ENCODE measurements at places on chromosomes 1 and 21.

GRCh38 chr1:162847839-162848453, 13.0 kb downstream of the CCDC190 start:
- DNase-seq = peak; percentile 86

DNA sequence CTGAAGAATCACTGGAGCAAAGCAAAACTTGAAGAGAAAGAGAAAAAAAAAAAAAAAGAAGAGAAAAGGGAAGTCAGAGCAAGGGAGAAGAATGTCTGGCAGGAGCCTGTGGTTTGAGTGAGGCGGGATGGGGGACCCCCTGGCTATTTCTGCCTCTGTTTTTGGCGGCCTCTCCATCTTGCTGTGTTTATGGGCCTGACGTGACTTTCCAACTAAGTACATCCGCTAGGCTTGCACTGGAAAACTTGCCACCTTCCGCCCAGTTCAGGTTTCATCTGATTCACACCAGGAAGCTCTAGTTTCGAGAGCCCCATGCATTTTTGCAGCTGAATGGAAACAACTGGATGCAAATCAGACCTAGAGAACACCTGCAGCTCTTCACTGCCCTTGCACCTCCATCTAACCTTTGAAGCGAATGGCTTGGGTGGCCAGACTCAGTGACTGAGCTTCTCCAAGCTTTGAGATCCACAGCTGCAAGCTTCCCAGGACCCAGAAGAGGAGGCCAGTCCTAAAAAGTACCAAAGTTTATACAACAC, 28.0 kb downstream of the TBX15 start:
- DNase-seq = no peak

GRCh38 chr1:40742363-40743061, 41.1 kb upstream of the KCNQ4 start:
- no peak for DNase-seq

- peak; percentile 83 for DNase-seq
These were observed 81.7 kb upstream of the ZNF648 start for GRCh38 chr1:182143154-182143657.

GRCh38 chr1:22330092-22330759, 121.4 kb upstream of the ZBTB40 start:
- DNase-seq = no peak

- DNase-seq = peak; percentile 76
These were observed 90.1 kb upstream of the BCL10 start for GRCh38 chr1:85366391-85367170.

DNA sequence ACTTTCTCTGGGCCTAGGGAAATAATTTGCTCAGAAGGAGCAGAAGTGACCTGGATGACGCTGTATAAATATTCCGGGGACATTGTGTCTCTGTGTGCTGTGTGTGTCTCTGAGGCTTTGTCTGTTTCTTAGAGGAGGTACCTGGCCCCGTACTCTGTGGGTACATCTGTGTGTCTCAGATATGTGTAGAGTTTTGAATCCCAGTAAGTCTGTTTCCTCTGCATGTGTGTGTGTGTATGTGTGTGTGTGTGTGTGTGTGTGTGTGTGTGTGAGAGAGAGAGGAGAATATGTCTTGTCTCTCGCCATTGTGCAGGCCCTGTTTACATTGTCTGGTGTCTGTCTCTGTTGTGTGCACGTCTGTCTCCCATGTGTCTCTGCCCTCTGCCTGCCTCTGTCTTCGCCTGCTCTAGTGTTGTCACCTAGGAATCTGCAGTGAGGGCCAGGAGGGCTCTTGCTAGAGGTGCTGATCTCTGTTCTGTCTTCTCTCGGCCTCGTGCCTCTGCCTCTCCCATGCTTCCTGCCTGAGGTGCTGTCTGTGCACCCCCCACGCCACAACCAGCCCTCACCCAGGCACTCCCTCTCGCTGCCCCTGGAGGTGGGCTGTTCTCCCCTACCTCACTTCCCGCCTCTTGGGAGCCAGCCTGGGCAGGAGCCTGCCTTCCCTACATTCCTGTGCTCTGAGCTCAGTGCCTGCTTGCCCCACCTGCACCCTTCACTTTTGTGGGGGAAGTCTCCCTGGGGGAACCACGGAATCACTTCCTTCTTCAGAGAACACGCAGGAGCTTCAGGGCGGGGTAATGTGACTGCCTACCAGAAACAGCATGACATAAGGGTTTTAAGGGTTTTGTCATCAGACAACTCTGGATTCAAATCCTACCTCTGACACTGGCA, 5.9 kb downstream of the MAP7D1 start:
- DNase-seq = peak; percentile 27

- DNase-seq = no peak
These were observed 92.1 kb upstream of the RGS18 start for GRCh38 chr1:192066202-192066601.

GRCh38 chr1:201710632-201711597, 118.0 kb upstream of the IPO9 start:
- no peak for DNase-seq

DNA sequence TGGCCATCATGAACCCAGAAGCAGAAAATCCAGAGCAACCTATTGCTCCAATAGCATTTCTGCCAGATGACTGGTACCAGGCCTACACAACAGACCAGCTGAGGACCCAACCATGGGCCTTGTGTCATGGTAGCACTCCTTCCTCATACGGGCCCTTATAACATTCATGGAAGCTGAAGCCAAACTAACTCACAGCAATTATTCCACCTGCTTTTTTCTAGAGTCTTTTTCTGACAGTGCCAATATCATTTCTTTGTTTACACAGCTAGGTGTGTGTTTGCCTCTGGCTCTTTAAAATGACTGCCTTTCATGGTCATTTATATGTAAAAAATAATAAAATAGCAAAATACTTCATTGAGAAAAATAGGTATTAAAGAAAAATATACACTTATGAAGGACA, 3.9 kb upstream of the WDR64 start:
- no peak for DNase-seq

DNA sequence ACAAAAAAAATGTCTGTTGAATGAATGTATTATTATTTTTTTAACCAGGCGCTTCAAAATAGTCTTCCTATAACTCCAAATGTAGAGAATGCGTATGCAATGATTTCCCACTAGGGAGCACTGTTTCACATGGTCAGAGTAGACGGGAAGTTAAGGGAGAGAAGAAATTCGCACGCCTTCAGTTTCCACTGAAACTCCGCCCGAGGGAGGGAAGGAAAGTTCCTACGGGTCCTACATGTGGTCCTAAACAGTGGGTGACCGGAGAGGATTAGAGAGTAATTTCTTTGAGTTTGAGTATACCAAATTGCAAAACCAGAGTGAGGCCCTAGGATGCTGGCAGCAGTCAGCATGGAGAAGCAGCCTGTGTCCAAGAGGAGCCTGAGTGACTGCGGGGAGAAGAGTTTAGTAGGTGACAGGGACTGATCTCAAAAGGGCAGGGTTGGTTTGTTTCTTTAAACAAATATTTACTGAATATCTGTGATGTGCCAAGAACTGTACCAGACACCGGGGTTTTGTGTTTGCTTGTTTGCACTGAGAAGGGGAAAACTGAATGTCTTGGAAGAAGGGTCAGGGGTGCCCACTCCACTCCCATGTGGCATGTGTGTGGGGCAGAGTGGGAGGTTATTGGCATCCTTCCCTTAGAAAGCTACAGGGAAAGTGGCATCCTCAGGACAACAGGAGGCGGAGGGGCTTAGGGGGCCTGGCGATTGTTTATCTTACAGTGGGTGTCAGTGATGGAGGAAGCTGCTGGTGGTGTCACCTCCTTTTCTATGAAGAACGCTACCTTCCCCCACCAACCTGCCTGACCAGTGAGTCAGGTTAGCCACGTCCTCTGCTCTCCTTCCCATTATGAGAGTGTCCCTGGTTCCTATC, 22.8 kb downstream of the RNU5D-1 start:
- DNase-seq = peak; percentile 64

GRCh38 chr1:66172272-66172671, 361.7 kb upstream of the SGIP1 start:
- DNase-seq = no peak

DNA sequence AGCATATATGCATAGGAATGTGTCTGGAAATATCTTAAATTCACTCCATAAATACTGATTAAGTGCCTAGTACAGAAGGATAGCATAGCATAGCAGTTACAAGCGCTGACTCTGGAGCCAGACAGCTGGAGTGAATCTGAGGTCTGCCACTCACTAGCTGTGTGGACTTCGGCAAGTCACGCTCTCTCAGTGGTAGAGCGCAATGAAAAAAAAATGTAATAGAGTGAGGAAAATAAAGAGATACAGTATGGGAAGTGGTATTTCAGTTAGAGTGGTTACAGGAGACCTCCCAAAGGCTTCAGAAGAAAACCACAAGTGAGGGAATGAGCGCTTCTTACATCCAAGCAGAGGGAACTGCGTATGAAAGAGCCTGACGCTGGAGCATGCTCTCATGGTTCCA, 338.9 kb upstream of the PRMT6 start:
- DNase-seq = no peak

GRCh38 chr21:14741256-14741655, 195.1 kb upstream of the SAMSN1 start:
- no peak for DNase-seq

GRCh38 chr1:19165501-19165900, 44.6 kb downstream of the UBR4 start:
- no peak for DNase-seq

- no peak for DNase-seq
These were observed 136.1 kb upstream of the EDN2 start for GRCh38 chr1:41620365-41621169.

DNA sequence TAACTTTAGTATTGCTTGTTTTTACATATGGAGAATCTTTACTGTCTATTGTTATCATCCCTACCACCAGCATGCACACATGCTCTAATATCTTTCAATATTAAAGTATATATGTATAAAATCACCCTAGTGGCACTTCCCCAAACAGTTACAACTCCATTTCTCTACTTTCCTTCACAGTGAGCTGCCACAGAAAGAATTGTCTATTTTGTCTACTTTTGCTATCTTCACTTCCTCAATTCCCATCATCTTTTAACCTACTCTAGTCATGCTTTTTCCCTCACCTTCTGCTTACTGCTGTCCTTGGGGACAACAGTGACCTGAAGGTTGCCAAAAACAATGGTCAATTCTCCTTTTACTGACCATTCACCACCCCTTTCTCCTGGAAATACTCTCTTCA, 59.2 kb downstream of the VCAM1 start:
- no peak for DNase-seq

- DNase-seq = peak; percentile 80
These were observed 375.7 kb upstream of the CAMK1G start for GRCh38 chr1:209207701-209208286.

DNA sequence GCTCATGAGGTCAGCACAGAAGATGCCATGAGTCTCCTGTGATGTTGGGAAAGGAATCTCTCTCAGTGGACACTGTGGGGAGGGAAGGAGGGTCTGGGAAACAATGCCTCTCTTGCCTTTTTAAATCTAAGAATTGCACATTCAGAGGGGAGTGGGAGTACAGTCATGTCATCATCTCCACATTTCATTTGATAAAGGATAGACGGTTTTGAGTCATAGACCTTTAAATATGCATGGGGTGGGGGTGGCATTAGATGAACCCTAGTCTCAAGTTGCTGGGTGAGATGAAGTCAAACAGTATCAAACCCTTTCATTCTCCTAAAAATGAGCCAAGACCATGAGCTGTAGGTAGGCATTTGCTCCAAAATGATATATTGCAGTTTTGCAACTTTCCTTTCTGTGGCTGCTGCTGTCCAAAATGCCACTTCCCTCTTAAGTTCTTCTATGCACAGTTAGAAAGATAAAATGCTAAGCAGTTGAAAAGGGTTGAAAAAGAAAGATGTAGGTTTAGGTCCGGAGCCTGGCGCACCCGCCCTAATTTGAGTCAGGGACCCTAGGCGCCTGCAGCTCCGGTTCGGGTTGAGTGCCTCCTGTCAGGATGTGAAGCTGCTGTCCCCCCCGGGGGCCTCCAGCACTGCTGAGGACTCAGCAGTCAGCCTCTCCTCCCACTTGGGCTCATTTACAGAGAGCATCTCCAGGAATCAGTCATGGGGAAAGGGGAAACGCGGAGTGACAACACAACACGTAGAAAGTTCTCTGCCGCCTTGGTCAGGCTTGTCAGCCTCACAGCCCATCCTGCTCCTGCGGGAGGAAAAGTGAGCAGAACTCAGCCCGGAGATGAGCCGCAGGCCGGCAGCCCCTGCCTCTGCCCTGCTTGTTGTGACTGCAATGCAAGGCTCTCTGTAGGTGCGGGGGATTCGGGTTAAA, 479.3 kb upstream of the RUNX1 start:
- no peak for DNase-seq

DNA sequence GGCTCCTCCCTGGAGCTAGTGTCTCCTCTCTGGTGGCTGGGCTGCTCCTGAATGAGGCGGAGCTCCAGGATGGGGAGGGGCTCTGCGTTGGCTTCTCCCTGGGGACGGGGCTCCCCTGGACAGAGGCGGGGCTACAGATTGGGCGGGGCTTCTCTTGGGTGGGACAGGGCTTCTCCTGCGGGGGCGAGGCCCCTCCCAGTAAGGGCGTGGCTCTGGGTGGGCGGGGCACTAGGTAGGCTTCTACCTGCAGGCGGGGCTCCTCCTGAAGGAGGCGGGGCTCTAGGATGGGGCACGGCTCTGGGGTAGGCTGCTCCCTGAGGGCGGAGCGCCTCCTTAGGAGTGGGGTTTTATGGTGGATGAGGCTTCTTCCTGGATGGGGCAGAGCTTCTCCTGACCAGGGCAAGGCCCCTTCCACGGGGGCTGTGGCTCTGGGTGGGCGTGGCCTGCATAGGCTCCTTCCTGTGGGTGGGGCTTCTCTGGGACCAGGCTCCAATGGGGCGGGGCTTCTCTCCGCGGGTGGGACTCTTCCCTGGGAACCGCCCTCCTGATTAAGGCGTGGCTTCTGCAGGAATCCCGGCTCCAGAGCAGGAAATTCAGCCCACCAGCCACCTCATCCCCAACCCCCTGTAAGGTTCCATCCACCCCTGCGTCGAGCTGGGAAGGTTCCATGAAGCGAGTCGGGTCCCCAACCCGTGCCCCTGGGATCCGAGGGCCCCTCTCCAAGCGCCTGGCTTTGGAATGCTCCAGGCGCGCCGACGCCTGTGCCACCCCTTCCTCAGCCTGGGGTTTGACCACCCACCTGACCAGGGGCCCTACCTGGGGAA, 22.7 kb upstream of the ARF1 start:
- DNase-seq = no peak

GRCh38 chr1:201214461-201214860, 23.8 kb downstream of the IGFN1 start:
- DNase-seq = no peak

- peak; percentile 74 for DNase-seq
These were observed 22.6 kb downstream of the ETNK2 start for GRCh38 chr1:204128964-204129896.

- peak; percentile 57 for DNase-seq
These were observed 682 bp downstream of the SUCO start for GRCh38 chr1:172533513-172534151.
